Fibroblast of the aortic adventitia (primary cell): ENCODE measurements at places on chromosomes 2 and 18. TPM values are rescaled to one million over a fixed set of nuclear protein-coding genes. Genes with fewer than 3 reads are reported as not detected.

ZNF804A gene
- 4.7 and 12.9 TPM in 2 replicates for total RNA-seq

FAM228A gene
- 0.18 and 1.3 TPM in 2 replicates for total RNA-seq

DNA sequence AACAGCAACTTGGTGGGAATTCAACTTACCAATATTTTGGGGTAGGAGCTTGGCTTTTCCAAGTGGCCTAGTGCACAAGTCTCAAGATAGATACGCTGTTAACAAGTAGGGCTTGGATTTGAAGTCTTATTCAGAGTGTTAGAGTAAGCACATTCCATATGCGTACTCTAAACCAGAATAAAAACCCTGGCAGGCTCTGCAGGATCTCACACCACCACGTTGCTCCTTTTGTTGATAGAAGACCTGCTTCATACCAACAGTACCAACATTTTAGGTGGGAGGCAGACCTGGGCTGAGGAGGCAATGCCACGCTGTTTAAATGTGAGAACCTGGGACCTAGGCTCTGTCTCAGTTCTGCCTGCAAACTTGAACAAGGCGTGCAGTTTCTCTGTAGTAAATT lies 214.0 kb downstream of the RNF144A start:
- DNase-seq = no peak

KATNAL2 gene
- total RNA-seq = 2.7 and 10.4 TPM in 2 replicates

DNA sequence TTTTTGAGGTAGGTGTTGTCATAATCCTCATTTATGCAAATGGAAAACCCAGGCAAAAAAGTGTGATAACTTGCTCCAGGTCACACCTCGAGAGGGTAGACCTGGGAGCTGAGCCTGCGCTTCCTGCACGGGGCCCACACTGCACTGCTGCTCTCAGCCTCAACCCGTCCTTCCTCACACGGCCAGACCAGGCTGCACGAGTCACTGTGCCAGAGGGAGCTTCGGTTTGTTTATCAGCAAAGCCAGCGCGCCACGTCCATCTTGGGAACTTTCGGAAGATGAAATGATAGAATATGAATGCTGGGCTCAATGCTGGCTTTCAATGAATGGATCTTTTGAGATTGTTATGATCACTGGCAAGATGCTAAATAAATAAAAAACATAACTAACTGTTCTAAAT lies 14.4 kb downstream of the COPS9 start:
- no peak for DNase-seq

DNA sequence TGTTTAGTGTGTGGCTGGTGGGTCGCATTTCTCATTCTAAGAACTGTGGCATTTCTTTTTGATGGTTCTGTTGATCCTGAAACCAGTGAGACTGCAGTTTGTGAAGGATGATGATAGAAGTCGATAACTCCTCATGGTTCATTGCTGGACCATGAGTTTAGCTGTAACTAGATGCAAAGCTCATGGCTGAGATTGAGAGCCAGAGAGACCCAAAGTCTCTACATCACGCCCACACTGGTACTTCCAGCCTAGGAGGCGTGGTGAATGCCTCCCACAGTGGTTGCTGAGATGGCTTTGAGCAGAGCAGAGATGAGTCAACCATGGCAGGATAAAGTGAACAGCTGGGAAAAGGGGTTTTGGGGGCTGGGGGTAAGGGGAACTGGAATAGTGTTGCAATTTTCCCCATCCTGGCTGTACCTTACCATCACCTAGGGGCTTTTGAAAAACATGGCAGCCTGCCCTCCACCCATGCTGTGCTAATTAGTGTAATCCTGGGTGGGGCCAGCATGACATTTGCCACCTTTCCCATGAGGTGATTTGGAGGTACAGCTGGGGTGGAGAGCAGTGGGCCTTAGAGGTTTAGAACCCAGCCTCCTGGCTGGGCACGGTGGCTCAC lies 24.1 kb downstream of the INPP4A start:
- DNase-seq = no peak

- DNase-seq = no peak
These were observed 14.9 kb downstream of the L3MBTL4 start for GRCh38 chr18:6399776-6400175.

MSTN gene
- 0.08 and 0.18 TPM in 2 replicates for total RNA-seq

CXXC1 gene
- 44.6 and 68.4 TPM in 2 replicates for total RNA-seq

GRCh38 chr2:24453379-24454073 lies 37.5 kb upstream of the NCOA1 start:
- DNase-seq = no peak

DNA sequence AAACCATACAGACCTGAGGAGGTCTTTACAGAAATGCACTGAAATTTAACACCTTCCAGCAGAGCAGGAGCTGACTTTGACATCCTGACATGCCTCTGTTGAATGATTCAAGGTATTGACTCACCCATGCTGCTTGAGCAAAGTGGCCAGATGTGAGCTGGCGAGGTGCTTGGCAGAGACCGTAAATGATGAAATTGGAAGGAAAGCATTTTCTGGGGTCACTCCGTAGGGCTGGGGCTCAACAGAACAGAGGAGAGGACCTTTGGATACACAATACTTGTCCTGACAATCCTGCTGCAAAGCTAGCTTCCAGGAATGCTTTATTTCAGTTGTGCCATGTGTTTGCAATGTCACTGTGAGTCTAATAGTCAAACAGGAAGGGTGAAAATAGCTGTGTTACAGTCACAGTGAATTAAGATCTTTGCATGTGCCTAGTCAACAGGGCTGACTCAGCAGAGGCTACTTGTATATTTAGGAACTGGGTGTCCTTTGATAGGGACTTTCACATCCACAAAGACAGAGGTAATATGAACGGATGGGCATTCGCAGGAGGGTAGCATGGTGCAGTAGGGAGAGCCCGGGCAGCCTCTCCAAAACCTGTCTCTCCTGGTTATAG lies 31.6 kb upstream of the NCK2 start:
- DNase-seq = peak; percentile 59

DNA sequence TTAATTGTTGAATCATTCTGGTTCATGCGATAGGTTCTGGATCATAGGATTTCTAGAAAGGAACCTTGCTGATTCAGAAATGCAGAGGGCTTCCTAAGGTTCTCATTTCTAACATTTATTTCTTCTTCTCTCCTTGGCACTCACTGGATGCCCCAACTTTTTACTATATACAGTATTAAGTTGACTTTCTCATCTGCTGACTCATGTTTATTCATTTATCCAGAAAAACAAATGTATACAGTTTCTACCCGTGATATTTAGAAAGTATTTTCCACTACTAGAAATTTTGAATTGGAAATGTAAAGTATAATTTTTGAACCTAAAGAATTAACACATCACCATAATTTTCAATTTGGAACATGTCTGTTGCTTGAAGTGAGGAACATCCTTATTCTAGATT lies 32.2 kb upstream of the OTX1 start:
- DNase-seq = no peak

- no peak for DNase-seq
These were observed 300.3 kb upstream of the GULP1 start for GRCh38 chr2:187991389-187991788.

- DNase-seq = peak; percentile 43
These were observed 15.4 kb upstream of the MLPH start for GRCh38 chr2:237471438-237472186.

DNA sequence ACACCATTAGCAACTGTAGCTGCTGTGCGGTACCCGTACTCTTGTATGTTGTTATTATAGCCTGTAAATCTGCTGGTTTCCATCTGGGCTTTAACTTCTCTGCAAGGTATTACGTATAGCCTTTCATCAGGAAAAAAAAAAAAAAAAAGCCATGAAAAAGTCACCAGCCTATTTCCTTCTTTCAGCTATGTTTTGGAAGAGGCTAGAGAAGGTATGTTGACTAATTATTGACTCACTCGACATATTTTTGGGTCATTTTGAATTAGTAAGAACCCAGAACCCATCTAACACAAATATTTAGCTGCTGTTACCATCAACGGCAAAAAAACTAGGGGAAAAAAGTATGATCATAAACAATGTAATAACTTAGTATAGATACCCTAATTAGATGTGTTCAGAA lies 1395.6 kb downstream of the SUCLG1 start:
- DNase-seq = no peak

DNA sequence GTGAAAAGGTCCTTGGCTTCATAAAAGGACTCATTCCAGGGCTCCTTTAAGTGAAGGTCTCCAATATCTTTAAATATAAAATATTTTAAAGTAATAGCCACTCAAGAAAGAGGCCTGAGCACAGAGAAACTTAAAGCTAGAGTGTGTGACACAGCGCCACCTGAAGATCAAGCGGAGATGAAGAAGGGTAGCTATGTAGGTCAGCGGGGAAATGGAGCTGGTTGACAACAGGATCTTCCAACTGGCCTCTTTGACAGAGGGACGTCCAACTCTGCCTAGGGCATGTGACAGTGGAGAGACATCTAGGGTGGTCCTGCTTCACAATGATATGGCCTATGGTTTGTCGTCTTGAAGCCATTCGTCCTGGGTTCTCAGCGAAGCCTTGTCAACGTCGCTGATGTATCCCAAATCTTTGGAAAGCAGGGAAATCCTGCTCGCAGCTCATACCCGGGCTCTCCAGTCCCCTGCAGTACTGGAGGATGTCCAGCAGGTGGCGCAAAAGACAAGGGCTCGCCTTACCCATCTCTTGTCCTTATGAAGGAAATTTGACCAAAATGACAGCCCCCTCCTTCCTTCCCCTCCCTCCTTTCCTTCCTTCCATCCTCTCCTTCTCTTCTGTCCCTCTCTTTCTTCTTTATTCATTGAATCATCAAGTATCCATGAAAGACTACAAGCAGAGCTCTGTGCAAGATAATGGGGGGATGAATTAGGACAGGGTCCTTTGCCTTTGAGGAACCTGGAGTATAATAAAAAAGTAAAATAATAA lies 59.6 kb downstream of the LONRF2 start:
- DNase-seq = peak; percentile 68

DNA sequence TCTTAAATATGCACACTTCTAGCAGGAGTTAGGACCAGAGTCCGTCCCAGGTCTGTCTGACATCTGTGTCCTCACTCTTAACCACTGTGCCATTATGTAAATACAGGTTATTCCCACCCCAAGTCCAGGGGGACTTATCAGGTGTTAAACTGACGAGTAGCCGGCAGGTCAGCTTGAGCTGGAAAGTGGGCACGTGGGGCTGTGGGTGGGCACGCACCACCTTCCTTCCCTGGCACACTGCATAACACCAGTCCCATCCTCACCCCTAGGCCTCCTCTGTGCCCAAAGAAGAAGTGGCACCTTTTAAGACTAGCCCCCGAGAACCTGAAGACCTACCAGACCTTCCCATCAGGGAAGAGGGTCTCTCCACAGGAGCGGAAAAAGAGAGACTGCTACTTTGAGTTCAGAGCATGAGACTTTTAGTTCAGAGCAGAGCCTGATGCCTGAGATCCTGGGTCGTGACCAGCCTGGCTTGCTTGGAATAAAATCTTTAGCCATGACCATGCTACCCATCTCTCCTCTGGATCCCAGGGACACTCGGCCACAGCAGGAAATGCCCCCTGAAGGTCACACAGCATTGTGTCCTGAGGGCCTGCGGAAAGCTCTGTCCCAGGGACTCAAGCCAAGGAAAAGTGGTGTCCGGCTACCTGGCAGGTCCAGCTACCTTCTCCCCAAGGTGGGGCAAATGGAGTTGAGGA lies 62.0 kb downstream of the CIB4 start:
- DNase-seq = no peak

DNA sequence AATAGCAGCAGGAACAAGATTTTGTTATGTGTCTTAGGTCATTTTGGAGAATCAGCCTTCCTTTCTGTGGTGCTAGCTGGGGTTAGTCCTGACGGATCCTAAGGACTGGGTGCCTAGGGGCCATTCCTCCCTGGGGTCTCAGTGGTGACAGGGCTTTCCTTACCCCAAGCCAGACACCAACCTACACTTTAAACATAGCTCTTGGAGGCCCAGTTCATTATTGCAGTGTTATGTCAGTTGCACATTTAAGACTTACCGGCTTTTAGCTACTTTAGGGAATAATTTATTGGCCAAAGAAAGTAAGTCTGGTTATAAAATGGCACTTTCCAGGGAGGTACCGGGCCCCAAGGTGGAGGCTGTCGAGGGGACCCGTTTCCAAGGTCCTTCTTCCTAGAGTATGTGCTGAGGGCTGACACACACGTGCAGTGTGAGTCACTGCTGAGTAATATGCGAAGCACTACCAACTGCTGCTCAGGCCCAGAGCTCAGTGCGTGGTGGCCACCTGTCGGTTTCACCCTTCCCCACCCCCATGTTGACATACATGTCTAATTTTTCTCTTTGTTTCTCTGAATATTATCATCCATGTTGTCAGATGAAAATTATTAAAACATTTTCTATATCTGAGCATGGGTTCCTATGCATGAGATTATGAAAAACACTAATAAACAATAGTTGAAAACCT lies 37.0 kb upstream of the GRHL1 start:
- peak; percentile 38 for DNase-seq

- DNase-seq = no peak
These were observed 287.5 kb upstream of the CRIM1 start for GRCh38 chr2:36068086-36068485.

CTAGE1 gene
- not detected in 2 replicates for total RNA-seq
